ENCODE measurements at places on chromosomes 1 and 21.

GRCh38 chr1:206794294-206794908 is 22.1 kb upstream of the IL10 start:
- DNase-seq, result no peak

- no peak for DNase-seq
These were observed 42.1 kb downstream of the UBE2U start for GRCh38 chr1:64245495-64245894.

DNA sequence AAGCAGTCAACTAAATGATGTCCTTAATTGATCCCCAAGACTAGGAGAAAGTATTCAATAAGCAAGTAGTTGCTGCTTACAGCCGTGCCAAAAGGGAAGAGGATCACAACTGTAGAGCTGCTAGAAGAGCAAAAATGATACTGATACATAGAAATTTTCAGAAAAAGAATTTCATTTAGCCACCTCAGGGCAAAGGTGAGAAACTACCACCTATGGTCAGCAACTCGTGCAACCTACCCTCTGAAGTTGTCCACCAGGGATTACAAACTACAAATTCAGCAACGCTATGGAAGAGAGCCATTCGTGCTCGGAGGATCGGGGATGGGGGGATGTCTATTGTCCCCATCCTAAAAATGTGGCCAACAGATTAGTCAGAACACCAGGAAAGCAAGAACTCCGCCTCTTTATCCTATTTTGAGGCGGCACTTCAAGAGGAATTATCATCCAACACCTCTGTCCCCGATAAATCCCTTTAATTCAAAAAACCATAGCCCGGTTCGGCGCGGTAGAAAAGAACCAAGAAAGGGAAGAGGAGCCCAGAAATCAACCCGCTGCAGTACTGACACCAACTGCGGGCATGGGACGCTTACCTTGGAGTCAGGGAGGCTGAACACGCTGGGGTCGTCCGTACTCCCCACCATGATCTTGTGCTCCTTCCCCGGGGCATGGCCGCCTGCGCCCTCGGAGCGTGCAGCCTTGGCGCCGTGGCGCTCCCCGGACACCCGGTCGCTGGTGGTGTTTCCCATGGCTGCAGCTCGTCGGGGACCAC is 687 bp downstream of the PRKAB2 start:
- DNase-seq, result no peak

DNA sequence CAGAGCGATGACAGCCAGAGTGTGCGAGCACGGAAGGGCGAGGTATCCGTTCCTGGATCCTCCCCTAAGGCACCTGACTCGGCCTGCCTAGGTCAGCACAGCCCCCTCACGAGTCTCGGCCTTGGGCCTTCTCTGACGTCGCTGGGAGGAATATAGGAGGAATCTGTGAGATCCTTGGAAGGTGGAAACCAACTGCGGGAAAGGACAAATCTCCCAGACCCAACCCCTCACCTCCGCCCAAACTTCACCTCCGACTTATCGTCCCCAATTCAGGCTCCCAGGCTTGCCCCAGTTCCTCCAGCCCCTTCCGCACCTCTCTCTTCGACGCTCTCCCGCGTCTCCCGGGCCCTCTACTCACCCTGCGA is 494 bp downstream of the APH1A start:
- DNase-seq, result no peak

GRCh38 chr1:50488356-50488755 is 65.1 kb upstream of the DMRTA2 start:
- DNase-seq, result no peak

DNA sequence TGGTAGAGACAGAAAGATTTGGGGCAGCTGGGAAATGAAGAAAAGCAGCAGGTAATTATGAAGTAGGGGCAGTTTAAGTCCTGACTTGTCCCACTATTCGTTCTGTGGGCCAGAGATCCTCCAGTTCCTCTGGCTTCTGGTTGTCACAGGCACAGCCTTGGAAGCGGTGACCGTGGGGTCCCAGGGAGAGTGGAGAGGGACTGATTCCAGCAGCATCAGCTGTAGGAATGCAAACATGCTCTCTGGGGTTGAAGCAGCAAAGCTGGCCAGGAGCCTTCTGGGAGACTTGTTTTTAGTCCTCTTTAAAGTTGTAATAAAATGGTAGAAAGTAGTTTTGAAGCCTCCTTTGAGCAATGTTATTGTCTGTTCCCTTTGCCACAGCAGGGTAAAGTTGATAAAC is 488.0 kb downstream of the LMO4 start:
- no peak for DNase-seq
